Upper lobe of right lung (tissue), 1 donor: ENCODE measurements at places on chromosomes 12 and 14. TPM values are rescaled to one million over a fixed set of nuclear protein-coding genes. Genes with fewer than 3 reads are reported as not detected.

The PTPRQ gene
- total RNA-seq: 9.8 TPM

DNA sequence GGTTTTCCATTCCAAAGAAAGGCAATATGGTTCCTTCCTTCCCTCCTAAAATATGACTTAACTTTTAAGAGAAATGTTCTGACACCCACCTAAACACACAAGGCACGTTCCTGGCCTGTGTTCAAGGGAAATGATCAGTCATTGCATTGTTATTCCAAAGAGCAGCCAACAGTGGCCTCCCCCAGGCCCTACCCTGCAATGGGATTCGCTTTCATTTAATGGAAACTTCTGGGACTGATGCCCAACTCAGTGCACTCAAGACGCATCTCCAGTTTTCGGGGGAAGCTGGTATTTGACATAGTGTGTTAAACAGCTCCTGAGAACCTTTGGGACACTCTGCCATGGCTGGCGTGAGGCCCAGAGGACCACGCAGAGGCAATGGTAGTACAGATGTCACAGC lies 65.9 kb downstream of the DDX51 start:
- H3K4me3 ChIP-seq: no peak overlapping the region
- H3K4me1 ChIP-seq: no peaks in the 10 kb centered on the region
- no peak overlapping the region for H3K27ac ChIP-seq
- H3K36me3 ChIP-seq: peaks cover 52% of the 10 kb centered on the region
- no peaks in the 10 kb centered on the region for H3K27me3 ChIP-seq
- no peak for DNase-seq

DNA sequence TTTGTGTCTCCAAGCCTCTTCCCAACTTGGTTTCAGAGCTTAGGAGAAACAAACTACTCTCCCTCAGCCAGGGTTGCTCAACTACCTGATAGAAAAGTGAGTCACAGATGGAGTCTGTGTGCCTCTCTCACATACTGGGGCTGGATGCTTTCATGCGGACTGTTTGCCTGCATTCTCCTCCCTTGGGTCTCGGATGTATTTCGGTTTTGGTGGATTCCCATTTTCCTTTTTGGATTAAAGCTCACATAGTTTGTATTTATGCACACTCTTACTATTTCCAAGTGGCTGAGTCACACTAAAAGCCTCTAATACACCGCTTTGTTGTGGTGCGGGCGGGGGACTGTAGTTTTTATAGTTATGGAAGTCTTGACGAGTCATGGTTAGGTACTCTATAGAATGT lies 505.4 kb downstream of the LRFN5 start:
- no peaks in the 10 kb centered on the region for H3K4me1 ChIP-seq
- H3K4me3 ChIP-seq: no peak overlapping the region
- no peaks in the 10 kb centered on the region for H3K36me3 ChIP-seq
- no peak overlapping the region for H3K27ac ChIP-seq
- H3K27me3 ChIP-seq: no peaks in the 10 kb centered on the region
- DNase-seq: no peak

DNA sequence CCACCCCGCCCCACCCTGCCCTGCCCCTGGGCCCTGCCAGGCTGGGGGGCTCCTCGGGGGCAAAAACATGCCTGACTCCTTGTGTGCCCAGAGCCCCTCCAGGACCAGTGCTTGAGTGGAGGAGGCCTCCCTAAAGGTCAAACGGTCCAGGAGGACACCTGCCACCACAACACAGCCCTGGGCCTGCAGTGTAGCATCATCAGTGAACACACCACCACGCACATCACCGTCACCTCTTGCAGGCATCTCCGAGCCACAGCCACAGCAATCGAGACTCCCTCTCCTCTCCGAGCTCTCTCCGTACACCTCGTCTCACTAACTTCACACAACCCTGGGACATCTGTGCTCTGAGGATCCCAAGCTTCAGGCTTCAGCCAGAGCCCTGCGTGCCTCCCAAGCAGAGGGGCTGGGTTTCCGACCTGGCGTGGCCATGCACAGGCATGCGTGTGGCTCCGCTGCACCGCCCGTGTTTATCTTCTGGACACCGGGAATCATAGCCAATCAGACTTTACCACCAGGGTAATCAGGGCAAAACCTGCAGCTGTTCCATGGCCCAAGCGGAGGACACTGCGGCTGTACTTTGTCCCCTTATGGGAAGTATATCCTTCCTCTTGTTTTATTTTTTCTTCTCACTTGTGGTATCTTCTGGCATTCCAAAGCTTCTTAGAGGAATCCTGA lies 6.2 kb upstream of the DIO3 start:
- peaks cover 27% of the 10 kb centered on the region for H3K27me3 ChIP-seq
- no peak for DNase-seq
- peaks cover 4% of the 10 kb centered on the region for H3K4me1 ChIP-seq
- H3K36me3 ChIP-seq: no peaks in the 10 kb centered on the region

The NANOG gene
- not detected for total RNA-seq

GRCh38 chr14:54698501-54698900 lies 131.6 kb downstream of the SAMD4A start:
- peaks cover 8% of the 10 kb centered on the region for H3K36me3 ChIP-seq
- DNase-seq: no peak

DNA sequence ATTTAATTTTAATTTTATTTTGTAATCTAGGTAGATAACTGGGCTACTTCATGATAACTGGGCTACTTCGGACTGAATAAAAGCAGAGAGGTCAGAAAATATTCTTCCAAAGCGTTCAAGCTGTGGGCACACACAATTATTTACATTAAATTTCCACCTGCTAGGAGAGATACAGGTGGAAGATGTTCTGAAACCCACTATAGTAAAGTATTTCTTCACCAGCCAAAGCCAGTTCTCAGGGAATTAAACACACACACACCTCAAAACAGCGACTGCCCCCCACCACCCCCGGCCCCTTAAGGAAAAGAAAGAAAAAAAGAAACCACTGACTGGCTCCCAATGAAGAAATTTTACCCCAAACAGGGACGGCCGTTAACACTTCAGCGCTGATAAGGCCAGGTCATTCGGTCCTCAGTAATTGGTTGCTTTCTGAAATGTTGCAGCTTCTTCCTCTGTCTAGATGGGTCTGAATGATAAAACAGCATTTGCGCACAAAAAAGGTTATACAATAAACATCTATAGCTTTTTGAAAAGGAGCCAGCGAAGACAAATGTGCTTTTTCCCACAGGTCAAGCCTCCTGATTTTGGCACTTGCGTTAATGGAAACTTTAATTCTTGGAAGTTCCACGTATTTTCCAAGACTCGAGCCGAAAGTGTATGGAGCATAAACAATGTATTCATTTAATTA lies 771 bp upstream of the KCNJ8 start:
- peaks cover 4% of the 10 kb centered on the region for H3K27me3 ChIP-seq
- DNase-seq: no peak
- no peaks in the 10 kb centered on the region for H3K36me3 ChIP-seq
- H3K4me3 ChIP-seq: peak overlapping the region; percentile 63
- peak overlapping the region; percentile 80 for H3K27ac ChIP-seq

DNA sequence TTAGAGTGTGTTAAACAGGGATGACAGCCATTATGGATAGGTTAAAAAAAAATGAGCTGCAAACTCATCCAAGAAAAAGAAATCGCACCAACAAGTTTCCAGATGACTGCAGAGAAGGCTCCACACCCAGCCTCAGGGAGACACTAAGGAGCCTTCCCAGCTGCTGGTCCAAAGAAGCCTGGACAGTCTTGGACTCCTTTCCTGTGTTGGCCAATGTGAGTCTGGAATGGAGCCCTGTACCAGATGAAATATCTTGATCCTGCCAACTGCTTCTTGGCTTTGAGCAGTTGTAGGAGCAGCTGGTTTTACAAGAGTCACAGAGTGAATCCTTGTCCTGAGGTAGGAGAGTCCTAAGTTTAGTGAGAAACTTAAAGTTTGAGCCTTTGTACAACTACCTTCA lies 44.5 kb downstream of the SLC38A1 start:
- H3K27me3 ChIP-seq: no peaks in the 10 kb centered on the region
- H3K4me1 ChIP-seq: peaks cover 21% of the 10 kb centered on the region

The SLC6A12 gene
- 11.1 TPM for total RNA-seq

GRCh38 chr12:113581342-113581741 lies 109.7 kb upstream of the LHX5 start:
- no peak overlapping the region for H3K27ac ChIP-seq
- peaks cover 32% of the 10 kb centered on the region for H3K27me3 ChIP-seq
- no peak for DNase-seq
- H3K4me1 ChIP-seq: no peaks in the 10 kb centered on the region
- H3K4me3 ChIP-seq: no peak overlapping the region

DNA sequence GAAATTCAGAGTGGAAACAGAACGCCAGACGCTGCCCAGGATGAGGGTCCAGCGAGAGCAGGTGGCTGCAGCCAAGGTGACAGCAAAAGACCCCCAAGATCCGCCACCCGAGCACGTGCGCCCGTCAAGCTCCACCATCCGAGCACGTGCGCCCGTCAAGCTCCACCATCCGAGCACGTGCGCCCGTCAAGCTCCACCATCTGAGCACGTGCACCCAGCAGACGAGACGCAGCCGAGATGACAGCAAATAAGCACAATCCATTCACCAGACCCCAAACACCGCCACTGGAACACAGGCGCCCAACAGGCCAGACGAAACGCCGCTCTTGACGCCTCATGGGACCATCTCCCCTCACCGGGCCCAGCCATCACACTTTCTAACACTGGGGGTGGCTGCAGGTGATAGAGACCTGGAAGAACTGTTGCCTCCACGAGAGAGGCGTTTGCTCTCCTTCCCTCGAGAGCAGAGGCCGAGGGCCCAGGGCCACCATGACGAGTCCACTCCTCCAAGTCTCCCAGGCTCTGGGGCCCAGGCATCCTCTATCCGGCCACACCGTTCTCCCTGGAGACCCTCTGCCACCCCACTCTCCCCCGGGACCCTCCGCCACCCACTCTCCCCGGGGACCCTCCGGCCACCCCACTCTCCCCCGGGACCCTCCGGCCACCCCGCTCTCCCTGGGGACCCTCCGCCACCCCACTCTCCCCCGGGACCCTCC lies 62.1 kb upstream of the GALNT9 start:
- no peaks in the 10 kb centered on the region for H3K36me3 ChIP-seq
- H3K4me3 ChIP-seq: no peak overlapping the region
- H3K4me1 ChIP-seq: no peaks in the 10 kb centered on the region
- peaks cover 21% of the 10 kb centered on the region for H3K27me3 ChIP-seq

The SEL1L gene
- total RNA-seq: 108 TPM

The DNAJC22 gene
- total RNA-seq: 0.67 TPM

- DNase-seq: no peak
- no peaks in the 10 kb centered on the region for H3K4me1 ChIP-seq
- no peaks in the 10 kb centered on the region for H3K27me3 ChIP-seq
- no peak overlapping the region for H3K27ac ChIP-seq
- no peak overlapping the region for H3K4me3 ChIP-seq
These were observed 84.8 kb downstream of the PEBP1 start for GRCh38 chr12:118220702-118221101.

GRCh38 chr12:112466011-112466422 lies 47.3 kb downstream of the PTPN11 start:
- H3K4me3 ChIP-seq: no peak overlapping the region
- H3K36me3 ChIP-seq: peaks cover 19% of the 10 kb centered on the region
- no peaks in the 10 kb centered on the region for H3K4me1 ChIP-seq
- H3K27ac ChIP-seq: no peak overlapping the region

The RND1 gene
- 7.1 TPM for total RNA-seq

DNA sequence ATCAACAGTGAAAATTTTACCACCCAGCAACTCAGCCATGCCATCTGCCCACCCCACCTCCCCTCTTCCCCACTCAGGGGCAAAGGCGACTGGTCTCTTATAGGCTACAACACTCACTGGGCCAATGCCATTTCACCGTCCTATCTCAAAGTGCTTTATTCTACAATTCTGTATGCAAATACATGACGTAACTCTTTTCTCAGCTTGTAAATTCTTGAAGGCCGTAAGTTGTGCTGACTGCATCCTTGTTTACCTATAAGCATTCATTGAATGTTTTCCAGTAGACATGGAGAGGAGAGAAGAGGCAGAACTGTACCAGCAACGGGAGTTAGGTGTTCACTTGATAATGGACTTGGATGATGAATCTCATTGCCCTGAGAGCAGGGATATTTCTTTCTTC lies 15.6 kb downstream of the BCL2L14 start:
- no peak for DNase-seq
- no peaks in the 10 kb centered on the region for H3K27me3 ChIP-seq
- no peak overlapping the region for H3K4me3 ChIP-seq
- H3K36me3 ChIP-seq: no peaks in the 10 kb centered on the region

The RPL41 gene
- total RNA-seq: 2,726 TPM

The RNASE7 gene
- total RNA-seq: not detected

DNA sequence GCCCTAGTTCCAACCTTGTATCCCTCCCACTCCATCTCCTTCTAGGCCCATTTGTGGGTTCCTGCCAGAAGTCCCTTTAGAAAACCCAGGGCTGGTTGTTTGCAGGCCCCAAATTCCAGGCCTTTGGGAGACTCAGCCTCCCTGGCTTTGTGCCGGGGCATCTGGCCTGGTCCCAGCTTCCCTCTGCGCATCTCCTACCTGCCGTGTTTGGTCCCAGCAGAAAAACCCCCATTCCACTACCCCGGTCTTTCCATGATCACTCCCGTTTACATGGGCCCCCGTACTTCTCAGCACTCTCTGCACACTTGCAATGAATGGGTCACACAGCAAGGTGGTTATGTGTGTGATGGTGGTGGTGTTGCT lies 15.3 kb downstream of the KMT5A start:
- H3K36me3 ChIP-seq: peaks cover 86% of the 10 kb centered on the region
- no peak overlapping the region for H3K4me3 ChIP-seq
- DNase-seq: no peak
- H3K27me3 ChIP-seq: no peaks in the 10 kb centered on the region

The CDH24 gene
- total RNA-seq: 7.8 TPM

The ASIC1 gene
- 0.35 TPM for total RNA-seq

DNA sequence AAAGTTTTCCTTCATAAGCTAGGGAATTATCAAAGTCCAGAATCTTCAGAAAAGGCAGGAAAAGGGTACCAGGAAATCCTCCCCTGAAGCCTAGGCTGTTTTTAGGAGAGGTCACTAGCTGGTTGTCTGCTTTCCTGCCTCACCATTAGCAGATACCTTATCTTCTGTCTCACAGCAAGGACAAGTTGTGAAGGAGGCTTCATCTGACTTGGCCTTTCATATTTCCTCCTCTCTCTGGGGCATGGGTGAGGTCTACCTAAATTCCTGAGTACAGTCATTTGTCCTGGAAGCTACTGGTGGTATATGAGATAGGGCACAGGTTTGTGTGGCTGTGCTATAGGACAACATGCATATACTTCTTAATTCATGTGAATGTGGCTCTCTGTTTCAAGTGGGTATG lies 2.3 kb downstream of the FOXJ2 start:
- H3K36me3 ChIP-seq: peaks cover 8% of the 10 kb centered on the region
- no peak for DNase-seq
- H3K4me3 ChIP-seq: peak overlapping the region; percentile 77
- no peak overlapping the region for H3K27ac ChIP-seq
- H3K27me3 ChIP-seq: no peaks in the 10 kb centered on the region

The CLEC1B gene
- not detected for total RNA-seq

- H3K36me3 ChIP-seq: no peaks in the 10 kb centered on the region
- no peaks in the 10 kb centered on the region for H3K4me1 ChIP-seq
- H3K27me3 ChIP-seq: no peaks in the 10 kb centered on the region
- no peak for DNase-seq
- no peak overlapping the region for H3K27ac ChIP-seq
- no peak overlapping the region for H3K4me3 ChIP-seq
These were observed 19.4 kb downstream of the SERPINA1 start for GRCh38 chr14:94368956-94369355.
